ENCODE measurements at places on chromosomes 7 and 10.

GRCh38 chr10:89940076-89940475 is 238.7 kb downstream of the KIF20B start:
- no peak for DNase-seq

GRCh38 chr7:158824028-158824427 is 5.3 kb downstream of the ESYT2 start:
- DNase-seq, result no peak

GRCh38 chr10:44292390-44293002 is 92.4 kb downstream of the CXCL12 start:
- DNase-seq, result no peak

- peak; percentile 62 for DNase-seq
Measured at GRCh38 chr10:73956476-73957359, 41.2 kb upstream of the VCL start.

Data from IMR-90 (cell line).